ENCODE measurements at places on chromosomes 5 and 9. TPM values are rescaled to one million over a fixed set of nuclear protein-coding genes. Genes with fewer than 3 reads are reported as not detected.

- peak overlapping the region; percentile 52 for H3K27ac ChIP-seq
- no peak overlapping the region for H3K4me3 ChIP-seq
- H3K36me3 ChIP-seq = 0 out of 2 replicates have a peak, but pooled peaks cover 4% of the 10 kb centered on the region
- no peak for DNase-seq
- H3K4me1 ChIP-seq = peaks cover 68% of the 10 kb centered on the region
- no peaks in the 10 kb centered on the region for H3K27me3 ChIP-seq
These were observed 38.9 kb upstream of the TNFAIP8 start for GRCh38 chr5:119316906-119317305.

SHOC1 gene
- not detected for total RNA-seq

ACTBL2 gene
- total RNA-seq = not detected

GRCh38 chr9:130185490-130186031 lies 13.4 kb downstream of the NCS1 start:
- no peaks in the 10 kb centered on the region for H3K36me3 ChIP-seq
- H3K27me3 ChIP-seq = no peaks in the 10 kb centered on the region
- H3K4me3 ChIP-seq = no peak overlapping the region
- H3K27ac ChIP-seq = no peak overlapping the region
- no peaks in the 10 kb centered on the region for H3K4me1 ChIP-seq
- no peak for DNase-seq

DNA sequence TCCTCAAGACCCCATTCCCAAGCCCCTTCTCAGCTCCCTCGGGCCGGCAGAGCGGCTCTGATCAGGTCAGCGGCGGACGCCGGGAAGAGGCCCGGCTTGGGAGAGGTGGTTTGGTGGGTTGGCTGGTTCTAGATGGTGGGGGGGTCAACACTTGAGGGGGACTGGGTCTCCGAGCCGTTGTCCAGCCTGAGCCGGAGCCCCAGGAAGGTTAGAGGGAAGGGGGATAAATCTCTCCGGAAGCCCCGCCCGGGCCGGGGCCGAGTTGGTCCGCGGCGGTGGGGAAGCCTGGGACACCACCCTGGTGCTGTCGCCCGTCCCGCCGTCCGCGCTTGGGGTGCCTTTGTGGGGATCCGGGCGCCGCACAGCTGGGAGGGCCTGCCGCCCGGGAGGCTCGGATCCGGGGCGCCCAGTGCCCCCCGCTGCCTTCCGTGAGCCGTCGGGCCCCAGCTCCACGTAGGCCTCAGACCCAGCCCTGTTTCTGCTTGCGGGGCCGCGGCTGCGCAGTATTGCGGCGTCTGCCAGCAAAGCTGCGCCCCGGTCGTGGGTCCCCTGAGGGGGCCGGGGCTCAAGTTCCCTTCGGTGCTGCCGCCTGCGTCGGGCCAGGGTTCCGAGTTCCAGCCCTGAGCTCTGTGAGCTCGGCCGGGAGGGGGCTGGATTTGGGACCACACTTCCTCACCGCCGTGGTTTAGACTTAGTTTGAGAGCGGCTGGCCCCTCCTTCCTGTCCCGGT lies 542 bp upstream of the TRIM52 start:
- 0 out of 2 replicates have a peak, but pooled peaks cover 4% of the 10 kb centered on the region for H3K36me3 ChIP-seq
- peak overlapping the region; percentile 97 for H3K27ac ChIP-seq
- H3K27me3 ChIP-seq = no peaks in the 10 kb centered on the region
- peak overlapping the region; percentile 95 for H3K4me3 ChIP-seq

ARID3C gene
- total RNA-seq = 0.24 TPM

PCDHB3 gene
- total RNA-seq = not detected

DNA sequence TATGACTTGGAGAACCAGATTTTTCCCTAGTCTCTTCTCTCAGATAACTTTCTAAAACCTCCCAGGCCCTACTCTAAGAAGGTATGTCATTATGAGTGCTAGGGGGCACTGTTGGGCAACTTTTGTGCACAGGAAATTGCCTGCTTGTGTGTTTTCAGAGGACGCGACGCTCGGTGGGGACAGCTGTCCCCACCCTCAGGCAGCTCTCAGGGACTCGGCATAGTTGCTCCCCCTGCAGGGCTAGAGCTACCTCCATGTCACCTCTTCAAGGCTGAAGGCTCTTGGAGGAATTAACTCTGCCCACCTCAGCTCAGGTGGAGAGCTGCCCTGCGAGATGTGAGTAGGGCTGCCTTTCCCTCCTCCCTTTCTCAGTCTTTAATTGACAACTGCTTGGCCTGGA lies 10.2 kb upstream of the TIFAB start:
- H3K36me3 ChIP-seq = no peaks in the 10 kb centered on the region
- H3K27ac ChIP-seq = no peak overlapping the region
- no peak for DNase-seq
- H3K4me3 ChIP-seq = no peak overlapping the region
- H3K27me3 ChIP-seq = no peaks in the 10 kb centered on the region
- H3K4me1 ChIP-seq = no peaks in the 10 kb centered on the region

- peaks cover 11% of the 10 kb centered on the region for H3K36me3 ChIP-seq
- H3K27me3 ChIP-seq = no peaks in the 10 kb centered on the region
- H3K4me1 ChIP-seq = peaks cover 10% of the 10 kb centered on the region
- DNase-seq = no peak
- no peak overlapping the region for H3K4me3 ChIP-seq
These were observed 5.4 kb downstream of the PHYKPL start for GRCh38 chr5:178227138-178227659.

DNA sequence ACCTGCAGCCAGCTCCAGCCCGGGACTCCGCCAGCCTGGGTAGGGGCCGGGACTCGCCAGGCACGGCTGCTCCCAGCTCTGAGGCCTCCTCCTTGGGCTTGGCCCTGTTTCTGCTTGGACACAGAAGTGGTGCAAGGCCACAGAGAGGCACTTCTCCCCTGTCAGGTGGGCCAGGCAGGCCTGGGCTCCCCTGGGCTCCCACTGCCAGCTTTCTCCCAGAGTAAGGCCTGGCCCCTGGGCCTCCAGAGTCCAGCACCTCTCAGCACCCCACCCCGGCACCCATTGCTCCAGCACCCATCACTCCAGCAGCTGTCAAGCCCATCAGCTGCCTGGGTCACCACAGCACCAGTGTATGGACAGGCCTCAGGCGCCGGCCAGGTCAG lies 71.1 kb upstream of the LRRTM2 start:
- no peak overlapping the region for H3K4me3 ChIP-seq
- peaks cover 4% of the 10 kb centered on the region for H3K36me3 ChIP-seq
- H3K27me3 ChIP-seq = no peaks in the 10 kb centered on the region

DNA sequence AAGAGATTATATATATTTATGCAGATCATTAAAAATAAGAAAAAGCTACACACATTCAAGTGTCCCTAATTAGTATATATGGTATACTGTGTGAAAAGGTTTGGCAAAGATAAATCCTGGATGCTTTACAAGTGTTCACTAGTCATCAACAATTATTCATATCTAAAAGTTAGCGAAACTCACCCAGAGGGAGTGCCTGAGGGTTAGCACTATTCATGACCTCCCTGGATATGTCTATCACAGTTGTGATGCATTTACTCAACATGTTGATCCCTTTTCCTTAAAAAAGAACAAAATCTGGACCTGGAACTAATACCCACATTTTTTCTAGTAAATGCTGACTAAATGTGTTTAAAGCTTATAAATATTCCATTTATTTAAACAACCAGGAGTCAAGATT lies 273.0 kb upstream of the SMC2 start:
- H3K36me3 ChIP-seq = no peaks in the 10 kb centered on the region
- H3K27ac ChIP-seq = no peak overlapping the region
- no peaks in the 10 kb centered on the region for H3K4me1 ChIP-seq
- DNase-seq = no peak
- no peaks in the 10 kb centered on the region for H3K27me3 ChIP-seq

DNA sequence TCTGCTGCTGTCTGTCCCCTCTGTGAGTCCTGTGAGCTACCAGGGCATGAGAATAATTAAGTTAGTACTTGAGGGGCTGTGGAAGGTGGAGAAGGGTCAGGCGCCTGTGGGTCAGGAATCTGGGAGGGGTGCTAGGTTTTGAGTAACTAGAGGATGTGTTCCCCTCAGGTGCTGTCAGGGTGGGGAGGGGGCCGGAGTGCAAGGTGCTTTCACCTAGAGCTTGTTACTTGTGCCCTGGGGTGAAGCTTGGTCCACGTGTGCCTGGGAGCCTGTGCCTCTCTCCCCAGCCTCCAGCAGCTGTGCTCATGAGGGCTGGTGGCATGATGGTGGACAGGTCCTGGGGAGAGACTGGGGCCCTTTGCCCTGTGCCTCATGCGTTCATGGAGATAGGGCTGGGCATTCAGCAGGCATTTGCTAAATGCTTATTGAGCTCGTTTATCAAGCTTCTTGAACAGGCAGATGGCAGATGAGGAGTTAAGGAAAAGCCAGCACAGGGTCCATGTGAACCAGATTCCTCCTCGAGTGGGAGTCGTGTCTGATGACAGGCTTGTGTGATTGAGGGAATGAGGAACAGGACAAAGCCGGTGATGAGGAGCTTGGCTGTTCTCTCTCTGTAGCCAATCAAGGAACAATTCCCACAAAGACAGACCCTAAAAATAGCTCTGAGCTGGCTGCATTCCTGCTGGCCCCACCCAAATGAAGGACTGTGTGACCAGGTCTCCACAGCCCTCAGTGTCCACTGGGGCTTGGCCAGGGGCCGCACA lies 40.9 kb downstream of the CACNA1B start:
- H3K4me3 ChIP-seq = no peak overlapping the region
- H3K36me3 ChIP-seq = no peaks in the 10 kb centered on the region
- H3K27ac ChIP-seq = no peak overlapping the region
- no peak for DNase-seq

- peaks cover 24% of the 10 kb centered on the region for H3K36me3 ChIP-seq
- no peaks in the 10 kb centered on the region for H3K4me1 ChIP-seq
- no peak for DNase-seq
- no peak overlapping the region for H3K4me3 ChIP-seq
These were observed 32.1 kb downstream of the ERAP1 start for GRCh38 chr5:96775689-96776088.

PCDHGB6 gene
- total RNA-seq = 1.0 TPM

ZBTB43 gene
- 16.4 TPM for total RNA-seq

DNA sequence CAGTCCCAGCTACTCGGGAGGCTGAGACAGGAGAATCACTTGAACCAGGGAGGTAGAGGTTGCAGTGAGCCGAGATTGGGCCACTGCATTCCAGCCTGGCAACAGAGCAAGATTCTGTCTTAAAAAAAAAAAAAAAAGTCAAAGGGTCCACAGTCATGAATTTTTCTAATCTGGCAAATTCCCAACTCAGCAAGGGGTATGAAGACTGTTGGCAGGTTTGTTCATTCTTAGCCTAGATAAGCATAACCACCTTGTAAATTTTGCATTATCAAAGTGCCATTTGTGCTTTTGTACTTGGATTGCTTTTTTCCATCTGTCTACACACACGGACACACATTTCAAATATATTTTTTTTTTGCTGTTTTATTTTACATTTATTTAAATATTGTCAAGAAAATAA lies 299.8 kb upstream of the NUDT12 start:
- H3K36me3 ChIP-seq = no peaks in the 10 kb centered on the region
- no peak overlapping the region for H3K4me3 ChIP-seq
- DNase-seq = no peak
- no peaks in the 10 kb centered on the region for H3K4me1 ChIP-seq
- no peaks in the 10 kb centered on the region for H3K27me3 ChIP-seq

DNA sequence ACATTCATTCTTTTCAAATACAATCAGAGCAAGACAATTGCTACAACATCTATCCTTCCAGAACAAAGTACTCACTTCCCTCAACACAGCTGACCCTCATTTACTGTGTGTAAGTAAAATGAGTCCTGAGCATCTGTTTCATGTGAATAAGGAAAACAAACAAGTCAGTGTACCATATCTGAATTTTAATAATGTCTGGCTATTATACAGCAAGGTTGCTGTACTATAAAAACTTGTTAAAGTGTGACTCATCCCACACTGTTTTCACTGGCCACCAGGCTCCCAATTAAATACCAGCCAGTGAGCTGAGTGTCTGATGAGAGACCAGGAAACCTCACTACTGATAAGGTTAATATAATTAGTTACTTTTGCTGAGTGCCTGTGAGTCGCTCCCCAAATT lies 339.8 kb downstream of the AGTPBP1 start:
- no peak overlapping the region for H3K27ac ChIP-seq
- DNase-seq = no peak
- H3K4me1 ChIP-seq = no peaks in the 10 kb centered on the region

SCGB3A2 gene
- not detected for total RNA-seq

Measured in GM12878 (cell line).